Astrocyte of the hippocampus (primary cell): ENCODE measurements at places on chromosomes 2 and 18.

DNA sequence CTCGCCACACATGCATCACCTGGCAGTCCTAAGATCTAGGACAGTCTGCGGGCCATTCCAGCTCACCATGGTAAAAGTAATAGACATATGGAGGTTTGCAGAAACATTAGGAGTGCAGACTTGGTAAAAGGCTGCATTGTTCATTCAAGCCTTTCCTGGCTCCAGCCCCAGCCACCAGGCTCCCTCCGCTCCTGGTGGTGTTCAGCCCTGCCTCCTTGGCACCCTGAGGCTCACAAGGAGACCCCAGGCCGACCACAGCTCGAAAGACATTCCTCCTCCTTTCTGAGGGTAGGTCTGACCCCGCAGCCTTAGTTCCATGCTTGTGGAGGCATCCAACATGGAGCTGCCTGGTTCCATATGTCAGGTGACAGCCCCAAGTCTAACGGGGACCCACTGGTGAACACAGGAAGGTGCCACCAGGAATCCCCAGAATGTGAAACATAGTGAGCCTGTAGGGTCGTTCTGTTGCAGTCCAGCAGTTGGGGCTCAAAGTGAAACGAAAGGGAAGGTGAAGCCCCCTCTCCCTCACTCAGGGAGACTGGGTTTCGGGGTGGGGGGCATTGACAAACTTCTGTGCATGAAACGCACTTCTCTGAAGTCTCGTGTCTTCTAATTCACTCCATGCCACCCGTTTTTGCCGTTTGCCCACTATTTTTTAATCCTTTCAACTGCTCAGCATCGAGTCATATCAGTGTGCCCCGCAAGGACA, 5.0 kb upstream of the SP100 start:
- no peak for DNase-seq

DNA sequence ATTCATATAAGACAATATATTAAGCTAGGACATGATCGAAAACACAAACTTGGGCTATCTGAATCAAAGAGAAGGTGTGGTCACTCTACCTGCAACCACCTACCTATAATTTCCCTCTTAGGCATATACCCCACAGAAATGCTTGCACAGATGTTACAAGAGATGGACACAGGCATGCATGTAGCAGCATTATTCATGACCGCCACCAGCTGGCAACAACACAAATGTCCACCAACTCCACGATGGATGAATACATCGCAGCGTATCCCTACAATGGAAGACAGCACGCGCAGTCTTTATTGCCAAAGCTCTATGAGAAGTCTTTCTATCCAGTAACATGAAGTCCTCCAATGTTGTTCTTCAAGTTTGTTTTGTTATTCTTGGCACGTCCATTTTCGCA, 90.8 kb downstream of the ARL4C start:
- no peak for DNase-seq

DNA sequence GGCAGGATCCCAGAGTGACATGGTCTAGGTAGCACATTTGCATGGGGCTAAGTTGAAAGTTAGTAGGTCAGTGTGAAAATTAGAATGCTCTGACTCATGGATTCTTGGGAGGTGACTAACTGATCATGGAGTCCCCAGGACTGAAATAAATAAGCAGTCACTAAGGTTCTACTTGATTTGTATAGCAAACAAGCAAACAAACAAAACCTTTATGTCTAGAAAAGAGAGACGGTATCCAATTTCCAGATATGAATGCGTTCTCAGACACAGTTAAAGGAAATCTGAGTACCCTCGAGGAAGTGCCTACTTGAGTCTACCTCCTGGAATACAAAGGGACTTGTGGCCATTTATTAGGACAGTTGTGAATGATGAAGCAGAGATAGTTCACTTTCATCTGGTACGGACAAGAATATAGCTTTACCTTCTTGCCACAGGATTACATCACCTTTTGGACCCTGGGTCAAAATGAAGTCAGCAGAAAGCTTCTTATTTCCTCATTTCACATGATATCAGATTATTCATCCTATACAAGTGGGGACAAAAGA, 54.3 kb upstream of the AGPS start:
- peak; percentile 83 for DNase-seq

GRCh38 chr18:73613706-73614340, 533.8 kb downstream of the FBXO15 start:
- DNase-seq = no peak

GRCh38 chr2:64876137-64876647, 113.0 kb upstream of the SLC1A4 start:
- peak; percentile 92 for DNase-seq
